ENCODE measurements at places on chromosomes 2 and 18. TPM values are rescaled to one million over a fixed set of nuclear protein-coding genes. Genes with fewer than 3 reads are reported as not detected.

GRCh38 chr2:174877751-174878150 lies 113.5 kb upstream of the CHRNA1 start:
- H3K27ac ChIP-seq: no peak overlapping the region
- no peak for DNase-seq
- no peak overlapping the region for H3K4me3 ChIP-seq
- H3K27me3 ChIP-seq: no peaks in the 10 kb centered on the region

- H3K4me1 ChIP-seq: no peaks in the 10 kb centered on the region
- no peak for DNase-seq
- no peak overlapping the region for H3K4me3 ChIP-seq
Measured at GRCh38 chr2:64967601-64968000, 21.6 kb upstream of the SLC1A4 start.

The DTNA gene
- 27.6 TPM for total RNA-seq

The TLX2 gene
- total RNA-seq: not detected

DNA sequence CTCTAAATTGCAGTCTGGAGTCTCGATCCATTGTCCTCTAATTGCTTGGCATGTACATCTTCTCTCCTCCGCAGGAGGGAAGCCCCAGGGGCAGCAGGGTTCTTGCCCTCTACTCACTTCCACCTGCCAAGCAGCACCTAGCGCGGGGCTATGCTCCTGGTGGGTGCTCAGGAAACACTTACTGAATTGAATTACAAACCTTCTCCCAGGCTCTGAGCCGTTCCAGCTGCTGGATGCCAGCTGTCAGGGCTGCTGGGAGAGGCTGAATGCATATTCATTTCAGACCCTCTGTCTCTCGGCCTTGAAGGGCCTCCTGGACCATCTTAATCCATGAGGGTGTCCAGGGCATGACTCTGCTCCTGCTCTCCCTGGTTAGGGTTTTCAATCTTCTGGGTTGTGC lies 94.0 kb downstream of the CELF4 start:
- DNase-seq: no peak
- no peaks in the 10 kb centered on the region for H3K27me3 ChIP-seq
- H3K4me1 ChIP-seq: no peaks in the 10 kb centered on the region
- H3K36me3 ChIP-seq: no peaks in the 10 kb centered on the region
- H3K27ac ChIP-seq: no peak overlapping the region
- H3K4me3 ChIP-seq: no peak overlapping the region

The EGR4 gene
- 0.06 TPM for total RNA-seq

GRCh38 chr18:63407734-63408133 lies 14.5 kb downstream of the VPS4B start:
- DNase-seq: no peak
- no peaks in the 10 kb centered on the region for H3K27me3 ChIP-seq
- no peak overlapping the region for H3K27ac ChIP-seq

- no peak overlapping the region for H3K27ac ChIP-seq
- H3K4me3 ChIP-seq: no peak overlapping the region
- no peaks in the 10 kb centered on the region for H3K4me1 ChIP-seq
- no peaks in the 10 kb centered on the region for H3K27me3 ChIP-seq
Measured at GRCh38 chr2:223797037-223797436, 40.3 kb downstream of the AP1S3 start.

DNA sequence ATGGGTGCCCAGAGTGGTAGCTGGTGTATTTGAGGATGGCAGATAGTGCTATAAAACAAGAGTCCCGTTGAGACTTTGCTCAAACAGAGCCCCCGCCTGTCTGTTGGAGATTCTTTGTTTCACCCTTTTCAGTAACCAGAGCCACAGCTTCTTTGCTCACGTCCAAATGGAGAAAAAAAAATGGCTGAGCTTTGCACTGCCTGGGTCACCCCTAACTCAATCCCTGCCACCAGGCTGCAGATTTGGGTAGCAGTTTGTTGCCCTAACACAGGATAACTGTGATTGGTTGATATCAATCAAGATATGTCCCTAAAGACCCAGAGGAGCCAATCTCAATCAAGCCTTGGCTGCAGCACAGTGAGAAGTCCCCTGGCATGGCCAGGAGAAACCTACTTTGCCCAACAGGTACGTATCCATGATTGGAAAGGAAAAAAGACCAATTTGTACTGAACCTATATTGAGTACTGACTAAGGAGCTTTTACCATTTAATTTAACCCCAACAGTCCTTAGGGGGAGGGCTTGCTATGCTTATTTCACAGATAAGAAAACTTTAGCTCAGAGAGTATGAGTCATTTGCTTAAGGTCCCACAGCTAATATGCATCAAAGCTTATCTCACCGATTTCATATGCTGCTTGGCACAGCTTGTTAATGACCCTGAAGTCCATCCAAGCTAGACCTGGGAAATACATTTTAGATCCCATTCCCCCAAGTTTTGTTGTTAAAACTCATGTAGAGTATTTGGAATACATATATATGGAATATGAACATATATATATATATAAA lies 72.0 kb upstream of the SH3BP4 start:
- DNase-seq: no peak
- H3K4me1 ChIP-seq: peaks cover 4% of the 10 kb centered on the region
- no peaks in the 10 kb centered on the region for H3K36me3 ChIP-seq

DNA sequence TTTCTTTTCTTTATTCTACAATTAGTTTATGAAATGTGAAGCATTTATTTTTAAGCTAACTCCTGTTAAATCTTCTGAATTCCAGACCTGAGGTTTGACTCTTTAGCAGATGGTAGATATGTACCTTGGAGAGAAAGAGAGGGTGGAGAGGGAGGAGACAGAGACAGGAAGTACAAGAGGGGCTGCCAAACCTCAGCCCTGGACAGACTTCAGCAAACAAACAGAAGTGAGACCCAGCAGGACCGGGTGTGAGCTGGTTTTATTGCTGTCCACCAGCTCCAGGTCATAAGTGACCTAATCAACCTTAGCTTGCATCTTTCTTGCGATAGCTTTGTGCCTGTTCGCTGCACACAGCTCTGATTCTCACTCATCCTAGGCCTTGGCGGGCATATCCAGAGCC lies 168.6 kb downstream of the CNTNAP5 start:
- no peaks in the 10 kb centered on the region for H3K4me1 ChIP-seq
- no peaks in the 10 kb centered on the region for H3K27me3 ChIP-seq
- no peak overlapping the region for H3K4me3 ChIP-seq
- H3K27ac ChIP-seq: no peak overlapping the region

GRCh38 chr18:29172756-29173067 lies 995.8 kb upstream of the CDH2 start:
- no peaks in the 10 kb centered on the region for H3K36me3 ChIP-seq
- H3K27me3 ChIP-seq: no peaks in the 10 kb centered on the region
- H3K4me3 ChIP-seq: no peak overlapping the region
- no peak overlapping the region for H3K27ac ChIP-seq
- DNase-seq: no peak

DNA sequence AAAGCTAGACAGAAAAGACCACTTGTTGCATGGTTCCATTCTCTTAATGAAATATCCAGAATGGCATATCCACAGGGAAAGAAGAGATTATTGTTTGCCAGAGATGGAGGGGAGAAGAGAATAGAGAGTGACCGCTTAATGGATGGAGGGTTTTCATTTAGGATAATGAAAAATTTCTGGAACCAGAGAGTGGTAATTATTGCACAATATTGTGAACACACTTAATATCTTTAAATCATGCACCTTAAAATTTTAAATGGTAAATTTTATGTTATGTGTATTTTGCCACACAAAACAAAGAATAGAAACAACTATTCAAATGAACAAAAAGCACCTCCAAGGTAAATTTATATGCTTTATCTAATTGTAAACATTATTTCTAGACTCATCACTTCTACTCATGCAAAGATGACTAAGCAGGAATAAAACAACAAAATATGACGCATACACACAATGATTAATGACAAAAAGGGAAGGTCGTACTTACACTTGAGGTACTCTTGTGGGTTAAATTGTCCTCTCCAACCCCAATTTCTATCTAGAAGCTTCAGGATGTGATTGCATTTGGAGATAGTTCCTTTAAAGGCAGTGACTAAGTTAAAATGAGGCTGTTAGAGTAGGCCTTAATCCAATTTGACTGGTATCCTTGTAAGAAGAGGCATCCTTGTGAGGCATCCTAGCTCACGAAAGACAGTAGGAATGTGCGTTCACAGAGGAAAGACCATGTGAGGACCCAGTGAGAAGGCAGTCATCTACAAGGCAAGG lies 18.7 kb upstream of the DHRS9 start:
- DNase-seq: no peak
- no peak overlapping the region for H3K27ac ChIP-seq
- H3K36me3 ChIP-seq: no peaks in the 10 kb centered on the region
- H3K4me3 ChIP-seq: no peak overlapping the region
- H3K4me1 ChIP-seq: no peaks in the 10 kb centered on the region

- H3K27ac ChIP-seq: no peak overlapping the region
- no peak for DNase-seq
- H3K4me3 ChIP-seq: no peak overlapping the region
- no peaks in the 10 kb centered on the region for H3K4me1 ChIP-seq
- no peaks in the 10 kb centered on the region for H3K27me3 ChIP-seq
Measured at GRCh38 chr2:68108120-68108519, 45.3 kb upstream of the C1D start.

GRCh38 chr2:61016392-61017002 lies 1.0 kb upstream of the PEX13 start:
- DNase-seq: no peak
- H3K27me3 ChIP-seq: no peaks in the 10 kb centered on the region
